ENCODE measurements at places on chromosomes 11 and 22.
A peak's percentile ranks its signal among the peaks of the same experiment; 100 is the strongest.

DNA sequence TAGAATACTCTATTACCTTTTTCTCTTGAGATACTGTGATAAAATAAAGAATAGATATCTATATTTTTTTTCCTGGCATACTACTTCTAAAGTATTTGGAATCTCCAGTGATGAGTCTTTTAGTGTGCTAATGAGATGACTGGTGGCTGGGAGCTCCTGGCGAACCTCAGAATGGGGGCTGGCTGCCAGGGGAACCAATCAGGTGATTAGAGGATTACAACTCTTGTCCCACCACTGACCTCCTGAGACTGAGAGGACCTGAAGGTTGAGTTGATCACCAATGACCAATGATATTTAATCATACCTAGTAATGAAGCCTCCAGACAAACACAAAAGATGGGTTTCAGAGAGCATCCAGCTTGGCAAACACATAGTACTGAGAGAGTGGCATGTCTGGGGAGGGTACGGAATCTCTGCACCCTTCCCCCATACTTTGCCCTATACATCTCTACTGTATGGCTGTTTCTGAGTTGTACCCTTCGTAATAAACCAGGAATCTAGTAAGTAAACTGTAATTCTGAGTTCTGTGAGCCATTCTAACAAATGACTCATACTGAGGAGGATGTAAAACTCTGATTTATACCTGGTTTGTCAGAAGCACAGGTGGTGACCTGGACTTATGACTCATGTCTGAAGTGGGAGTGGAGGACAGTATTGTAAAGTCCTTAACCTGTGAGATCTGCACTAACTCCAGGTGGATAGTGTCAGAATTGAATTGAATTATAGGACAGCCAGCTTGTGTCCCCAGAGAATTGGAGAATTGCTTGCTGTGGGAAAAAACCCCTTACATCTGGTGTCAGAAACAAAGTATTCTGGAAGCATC is 325.3 kb upstream of the LRRC4C start:
- DNase-seq, result no peak

GRCh38 chr11:93348930-93349329 is 18.4 kb downstream of the DEUP1 start:
- no peak for DNase-seq

GRCh38 chr11:82404981-82405380 is 328.7 kb downstream of the FAM181B start:
- no peak for DNase-seq

DNA sequence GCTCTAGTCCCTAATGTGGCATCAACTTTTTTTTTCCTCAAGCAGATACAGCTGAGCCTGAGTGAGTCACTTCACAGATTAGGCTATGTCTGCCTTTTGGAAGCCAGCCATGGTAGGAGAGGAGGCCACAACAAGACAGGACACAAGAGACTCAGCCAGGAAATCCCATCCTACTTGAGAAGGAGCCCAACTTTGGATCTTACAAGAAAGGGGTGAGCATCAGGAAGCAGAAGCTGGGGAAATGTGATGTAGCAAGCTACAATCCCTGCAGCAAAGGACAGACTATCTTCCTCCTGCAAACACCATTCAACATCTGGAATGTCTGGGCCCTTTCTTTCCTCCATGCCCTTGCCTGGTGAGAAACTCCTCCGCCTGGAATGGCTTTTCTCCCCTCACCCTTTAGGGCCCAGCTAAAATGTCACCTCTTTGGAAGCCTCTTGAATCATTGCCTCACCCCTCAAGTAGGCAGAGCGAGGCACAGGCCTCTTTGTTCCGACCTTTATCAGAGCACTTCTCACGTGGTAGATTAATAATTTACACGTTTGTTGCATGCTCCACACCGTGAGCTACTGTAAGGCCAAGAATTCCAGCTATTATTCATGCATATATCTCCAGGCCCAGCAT is 156.4 kb upstream of the PITPNB start:
- DNase-seq, result no peak

DNA sequence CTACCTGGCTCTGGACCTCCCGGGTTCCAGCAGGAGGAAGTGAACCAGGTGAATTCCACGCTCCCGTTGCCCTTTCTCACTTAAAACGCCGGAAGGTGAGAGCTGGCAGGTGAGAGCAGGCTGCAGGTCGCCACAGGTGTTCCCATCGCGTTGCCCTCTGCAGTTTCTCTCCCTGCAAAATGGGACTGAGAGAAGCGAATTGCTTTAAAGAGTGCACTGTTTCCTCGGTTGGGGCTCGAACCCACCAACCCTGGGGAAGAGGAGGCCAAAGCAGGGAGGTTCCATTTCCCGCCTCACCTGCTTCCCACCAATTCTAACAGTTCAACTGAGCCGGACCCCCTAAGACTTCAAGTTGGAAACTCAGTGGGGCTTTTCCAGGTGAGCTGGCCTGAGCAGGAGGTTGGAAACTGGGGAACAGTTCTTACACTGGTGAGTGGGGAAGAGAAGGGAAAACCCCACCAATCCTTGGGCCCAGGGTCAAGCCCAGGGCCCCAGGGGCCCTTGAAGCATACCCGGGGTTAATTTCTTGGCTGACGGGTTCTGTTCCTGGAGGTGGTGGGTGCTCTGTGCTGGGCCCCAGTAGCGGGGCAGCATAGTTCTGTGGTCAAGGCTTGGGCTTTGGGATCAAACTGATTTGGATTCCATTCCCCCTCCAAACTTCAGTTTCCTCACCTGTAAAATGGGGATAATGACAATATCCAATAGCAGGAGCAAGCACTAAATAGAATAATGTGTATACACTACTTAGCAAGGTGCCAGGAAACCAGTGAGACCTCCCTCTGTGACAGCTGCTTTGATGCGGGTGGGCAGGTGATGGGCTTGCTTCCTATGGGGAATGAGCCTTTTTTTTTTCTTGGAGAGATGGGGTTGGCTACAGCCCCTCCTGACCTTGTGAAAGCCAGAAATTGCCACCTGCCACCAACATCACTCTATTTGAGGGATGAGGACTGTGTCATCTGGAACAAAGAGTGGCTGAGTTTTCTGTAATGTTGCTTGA is 788 bp downstream of the CD82 start:
- DNase-seq, result no peak

- DNase-seq, result no peak
These were observed 3.8 kb upstream of the PIK3IP1 start for GRCh38 chr22:31295831-31296657.

DNA sequence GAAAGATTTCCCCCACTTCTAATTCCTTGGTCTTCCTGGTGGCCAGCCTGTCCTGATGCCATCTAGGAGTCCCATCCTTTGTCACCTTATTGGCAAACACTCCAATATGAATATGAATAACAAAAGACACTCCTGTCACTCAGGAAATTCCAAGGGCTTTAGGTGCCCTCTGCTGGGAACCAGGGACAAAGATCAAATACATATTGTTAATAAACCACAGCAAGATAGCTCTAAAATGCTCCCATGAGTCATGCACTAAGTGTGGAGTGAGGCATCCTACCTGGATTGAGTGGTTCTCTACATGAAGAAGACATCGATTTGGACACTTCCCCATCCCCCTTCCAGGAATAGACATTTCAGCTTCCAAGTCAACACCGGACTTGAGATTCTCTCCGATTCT is 823.6 kb downstream of the TBC1D22A start:
- DNase-seq, result no peak

DNA sequence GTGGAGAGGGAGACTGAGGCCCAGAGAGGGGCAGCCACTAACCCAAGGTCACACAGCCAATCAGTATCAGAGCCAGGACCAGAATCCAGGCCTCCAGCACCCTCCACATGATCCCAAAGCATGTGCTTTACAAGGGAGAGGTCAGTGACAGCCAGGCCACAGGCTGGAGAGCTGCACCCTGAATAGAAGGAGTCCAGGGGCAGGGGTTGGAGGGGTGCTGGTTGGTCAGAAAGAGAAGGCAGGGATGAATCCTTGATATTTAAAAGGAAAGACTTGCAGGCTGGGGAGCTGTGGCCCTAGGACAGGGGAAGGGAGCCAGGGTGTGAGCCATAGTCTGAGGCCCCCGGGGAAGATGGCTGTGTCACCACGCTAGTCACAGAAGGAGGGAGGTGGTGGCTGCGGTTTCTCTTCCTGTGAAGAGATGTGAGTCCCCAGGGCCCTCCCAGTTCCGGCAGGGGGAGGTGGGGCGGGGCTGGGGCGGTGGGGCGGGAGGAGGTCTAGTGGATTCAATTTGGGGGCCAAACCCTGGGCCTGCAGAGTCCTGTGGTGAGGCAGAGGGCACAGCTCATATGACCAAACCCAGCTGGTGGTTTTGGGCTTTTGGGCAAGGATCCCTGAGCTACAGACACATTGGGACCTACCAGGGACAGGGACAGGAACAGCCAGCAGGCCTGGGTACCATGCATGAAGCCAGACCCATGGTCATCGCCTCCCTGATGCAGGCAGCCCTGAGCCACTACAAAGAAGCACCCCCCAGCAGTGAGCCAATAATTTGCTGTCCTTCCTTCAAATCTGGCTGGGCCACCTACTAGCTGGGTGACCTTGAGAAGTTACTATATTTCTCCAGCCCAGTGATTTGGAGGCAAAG is 14.0 kb downstream of the RAC2 start:
- peak; percentile 92 for DNase-seq

GRCh38 chr22:50476868-50477267 is 2.0 kb upstream of the SBF1 start:
- DNase-seq, result no peak

DNA sequence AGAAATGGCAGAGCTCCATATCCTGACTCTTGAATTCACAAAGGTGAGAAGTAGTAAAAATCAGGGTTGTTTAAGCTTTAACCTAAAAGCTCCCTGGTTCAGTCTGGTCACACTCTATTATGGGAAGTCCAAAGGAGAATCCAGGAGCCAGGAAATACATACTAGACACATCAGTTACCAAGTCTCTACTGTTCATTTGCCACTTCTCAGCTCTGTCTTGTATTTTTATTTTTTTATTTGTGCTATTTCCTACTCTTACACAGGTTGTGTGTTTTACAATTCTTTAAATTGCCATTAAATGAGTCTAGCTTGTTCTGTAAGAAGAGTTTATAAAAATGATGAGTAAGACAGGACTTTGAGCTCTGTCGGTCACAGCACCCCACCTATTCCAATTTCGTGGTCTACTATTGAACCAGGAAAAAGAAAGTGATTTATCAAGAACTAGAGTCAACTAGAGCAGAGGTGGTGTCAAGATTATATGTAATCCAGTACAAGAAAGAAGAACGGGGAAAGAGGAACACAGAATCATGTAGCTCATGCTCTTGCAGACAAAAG is 9.7 kb downstream of the MS4A12 start:
- no peak for DNase-seq

- no peak for DNase-seq
These were observed 313.9 kb downstream of the TMEM135 start for GRCh38 chr11:87351676-87352075.

DNA sequence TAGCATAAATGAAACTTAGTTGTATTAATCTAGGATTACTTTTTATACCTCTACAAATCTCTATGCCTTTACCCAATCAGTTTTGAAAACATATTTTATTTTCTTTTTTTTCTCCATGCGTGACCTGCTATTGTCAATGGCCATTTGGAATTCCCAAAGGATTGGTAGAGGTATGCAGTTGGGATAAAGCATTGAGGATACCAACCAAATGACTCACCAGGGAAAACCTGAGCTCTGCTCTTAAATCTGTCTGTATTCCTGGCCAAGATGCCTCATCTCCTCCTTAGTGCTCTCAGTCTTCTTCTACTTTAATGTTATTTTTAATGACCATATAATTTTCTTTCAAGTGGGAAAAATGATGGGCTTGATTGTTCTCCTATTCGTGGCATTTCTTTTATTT is 61.9 kb downstream of the EHF start:
- no peak for DNase-seq

DNA sequence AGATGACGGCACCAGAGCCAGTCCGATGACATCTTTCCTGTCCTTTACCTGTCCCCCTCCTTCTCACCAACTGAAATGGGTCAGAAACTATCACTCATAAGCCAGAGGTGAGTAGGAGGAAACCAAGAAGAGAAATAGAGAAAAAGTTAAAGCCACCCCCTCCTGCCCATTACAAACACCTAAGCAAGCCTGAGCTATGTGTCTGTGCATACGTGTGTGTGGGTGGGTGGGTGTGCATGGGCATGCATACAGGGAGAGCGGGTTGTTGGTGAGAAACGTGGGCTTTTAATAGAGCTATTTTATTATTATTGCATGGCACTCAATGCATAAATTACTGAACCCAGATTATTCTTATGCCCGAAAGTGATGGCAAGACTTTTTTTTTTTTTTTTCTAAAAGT is 2.6 kb downstream of the PATE4 start:
- DNase-seq, result no peak

DNA sequence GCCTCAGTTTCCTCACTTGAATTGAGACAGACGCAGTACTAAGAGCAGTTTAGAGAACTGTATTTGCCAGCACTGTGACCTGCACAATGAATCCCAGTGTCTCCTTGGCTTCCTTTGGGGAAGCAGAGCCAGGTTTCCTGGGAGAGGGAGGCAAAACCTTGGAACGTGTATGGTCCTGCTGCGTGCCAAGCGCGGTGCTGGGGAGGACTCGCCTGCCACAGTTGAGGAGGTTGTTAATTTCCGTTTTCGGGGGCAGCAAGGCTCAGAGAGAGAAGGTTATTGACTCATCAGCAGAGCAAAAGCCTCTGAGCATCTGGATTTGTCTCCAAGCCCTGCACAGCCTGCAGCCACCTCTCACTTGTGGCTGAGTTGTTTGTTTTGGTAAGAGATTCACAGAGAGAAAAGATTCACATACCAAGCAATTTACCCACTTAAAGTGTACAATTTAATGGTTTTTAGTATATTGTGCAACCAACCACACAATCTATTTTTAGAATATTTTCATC is 10.8 kb downstream of the SYT12 start:
- DNase-seq, result no peak

DNA sequence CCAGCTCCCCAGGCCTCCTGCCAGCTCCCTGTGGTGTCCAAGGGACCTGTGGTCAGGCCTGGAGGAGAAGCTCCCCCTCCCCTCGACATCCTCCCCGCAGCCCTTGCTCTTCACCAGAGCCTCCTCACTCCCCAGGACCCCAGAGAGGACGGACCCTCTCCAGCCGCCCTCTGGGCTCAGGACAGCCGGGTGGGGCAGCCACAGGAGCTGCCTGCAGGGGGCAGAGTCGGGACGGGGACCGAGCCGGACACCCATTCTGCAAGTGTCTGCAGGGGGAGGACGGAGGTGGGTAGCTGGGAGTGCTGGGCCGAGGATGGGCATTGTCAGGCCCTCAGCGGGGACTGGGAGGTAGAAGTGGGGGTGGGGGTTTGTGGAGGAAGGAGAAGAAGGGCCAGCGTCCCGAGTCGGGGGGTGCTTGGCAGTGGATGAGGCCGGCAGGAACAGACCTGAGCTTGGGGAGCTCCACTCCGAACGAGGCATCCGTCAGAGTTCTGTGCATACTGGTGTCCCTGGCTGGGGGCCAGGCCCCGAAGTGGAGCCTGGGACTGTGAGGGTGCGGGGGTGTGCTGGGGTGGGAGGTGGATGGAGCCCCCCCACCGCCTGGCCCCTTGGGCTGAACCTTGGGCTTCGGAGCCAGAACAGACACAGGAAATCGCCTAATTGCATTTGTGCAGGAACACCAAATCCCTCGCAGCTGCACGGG is 15.2 kb downstream of the PRR33 start:
- no peak for DNase-seq
